ENCODE measurements at places on chromosomes 7 and 10. TPM values are rescaled to one million over a fixed set of nuclear protein-coding genes. Genes with fewer than 3 reads are reported as not detected.

The NEUROD6 gene
- not detected for total RNA-seq

The OPALIN gene
- total RNA-seq: not detected

The SFRP4 gene
- not detected for total RNA-seq

The SLC26A3 gene
- total RNA-seq: not detected

Data from mammary epithelial cell (primary cell).